Activated T-helper 1 cell treated with Interleukin-2 at 50 U/mL for 16 hours (primary cell): ENCODE measurements at places on chromosomes 12 and 14.

DNA sequence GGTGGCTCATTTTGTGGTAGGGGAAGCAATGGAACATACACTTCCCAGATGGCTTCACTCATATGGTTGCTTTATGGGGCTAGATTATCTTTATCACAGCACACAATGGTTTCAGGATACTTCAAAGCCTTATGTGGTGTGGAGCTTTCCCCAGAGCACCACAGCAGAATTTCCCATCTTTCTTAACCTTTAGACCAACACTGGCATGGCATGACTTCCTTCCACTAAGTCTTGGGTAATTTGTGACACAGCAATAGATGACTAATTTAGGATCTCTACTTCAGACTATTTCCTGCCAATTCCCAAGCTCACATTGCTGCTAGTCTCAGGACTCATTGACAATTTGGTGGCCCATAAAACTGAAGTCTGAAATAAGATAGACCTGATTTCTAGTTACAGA lies 36.9 kb upstream of the DCN start:
- no peak for DNase-seq

DNA sequence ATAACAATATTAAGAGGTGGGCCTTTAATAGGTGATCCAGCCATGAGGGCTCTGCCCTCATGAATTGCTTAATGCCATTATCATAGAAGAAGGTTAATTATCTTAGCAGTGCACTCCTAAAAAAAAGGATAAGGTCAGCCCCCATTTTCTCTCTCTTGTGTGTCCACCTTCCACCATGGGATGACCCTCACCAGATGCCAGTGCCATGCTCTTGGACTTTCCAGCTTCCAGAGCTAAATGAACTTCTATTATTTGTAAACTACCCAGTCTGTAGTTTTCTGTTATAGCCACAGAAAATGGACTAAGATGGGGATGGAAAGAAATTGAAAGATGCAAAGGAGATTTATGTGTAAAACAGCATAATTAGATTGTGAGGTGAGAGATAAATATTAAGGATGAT lies 125.4 kb downstream of the FOXA1 start:
- no peak for DNase-seq

GRCh38 chr12:84643993-84644392 lies 268.6 kb downstream of the SLC6A15 start:
- no peak for DNase-seq

DNA sequence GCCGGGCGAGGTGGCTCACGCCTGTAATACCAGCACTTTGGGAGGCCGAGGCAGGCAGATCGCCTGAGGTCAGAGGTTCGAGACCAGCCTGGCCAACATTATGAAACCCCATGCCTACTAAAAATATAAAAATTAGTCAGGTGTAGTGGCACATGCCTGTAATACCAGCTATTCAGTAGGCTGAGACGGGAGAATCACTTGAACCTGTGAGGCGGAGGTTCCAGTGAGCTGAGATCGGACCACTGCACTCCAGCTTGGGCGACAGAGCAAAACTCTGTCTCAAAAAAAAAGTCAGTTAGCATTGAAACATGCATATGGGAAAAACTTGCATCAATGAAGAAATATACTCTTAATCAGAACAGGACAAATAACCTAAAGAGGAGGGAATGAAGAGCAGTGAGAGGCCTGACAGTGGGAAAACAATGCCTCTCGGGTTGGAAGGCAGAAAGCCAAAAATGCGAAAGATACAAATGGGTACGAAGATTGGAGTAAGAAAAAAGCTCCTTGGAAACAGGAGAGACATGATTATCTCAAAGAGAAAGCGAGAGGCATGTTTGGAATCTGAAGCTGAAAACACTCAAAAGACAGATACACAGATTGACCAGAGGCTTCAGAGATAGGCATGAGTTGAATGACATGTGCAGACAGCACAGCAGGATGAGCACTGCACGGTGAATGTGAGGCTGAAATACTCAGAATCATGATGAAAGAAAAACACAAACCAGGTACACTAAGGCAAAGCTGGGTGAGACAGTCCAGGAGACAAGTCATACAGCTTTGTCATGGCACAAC lies 30.6 kb downstream of the RESF1 start:
- DNase-seq = no peak

DNA sequence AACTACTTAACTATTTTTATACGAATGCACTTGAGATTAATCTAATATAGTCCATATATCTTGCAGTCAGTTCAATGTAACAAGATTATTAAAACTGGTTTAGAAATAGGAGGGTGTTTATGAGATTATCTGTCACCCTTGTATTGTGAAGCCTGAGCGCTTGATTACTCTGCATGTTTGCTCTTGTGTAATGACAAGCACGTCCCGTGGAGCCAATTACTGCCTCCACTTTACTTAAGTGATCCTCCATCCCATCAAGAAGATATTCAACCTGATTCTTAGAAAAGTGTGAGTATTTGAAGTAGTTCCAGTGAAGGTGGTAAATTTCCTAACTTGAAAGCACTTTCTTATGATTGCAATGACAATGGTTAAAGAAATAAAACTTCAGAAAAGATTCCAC lies 415.2 kb upstream of the GARIN6 start:
- DNase-seq = no peak

DNA sequence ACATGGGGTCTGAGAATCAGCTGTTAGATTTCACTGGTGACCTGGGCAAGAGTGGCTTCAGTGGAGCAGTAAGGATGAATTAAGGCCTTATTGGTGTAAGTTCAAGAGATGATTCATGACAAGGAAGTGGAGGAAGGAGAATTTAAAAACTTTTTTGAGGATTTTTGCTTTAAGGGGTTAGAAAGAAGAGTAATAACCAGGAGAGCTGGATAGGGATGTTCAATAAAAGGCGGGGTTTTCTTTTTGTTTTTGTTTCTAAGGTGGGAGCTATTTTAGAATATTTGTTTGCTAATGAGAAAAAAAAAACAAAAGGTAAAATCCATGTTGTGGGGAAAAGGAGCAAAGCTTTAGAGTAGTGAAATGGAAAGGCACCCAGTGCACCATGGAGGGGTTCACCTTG lies 15.2 kb upstream of the TUBA1B start:
- no peak for DNase-seq
